ENCODE measurements at places on chromosomes 12 and 14.

GRCh38 chr14:35261774-35262173 lies 30.4 kb upstream of the PSMA6 start:
- DNase-seq = no peak

DNA sequence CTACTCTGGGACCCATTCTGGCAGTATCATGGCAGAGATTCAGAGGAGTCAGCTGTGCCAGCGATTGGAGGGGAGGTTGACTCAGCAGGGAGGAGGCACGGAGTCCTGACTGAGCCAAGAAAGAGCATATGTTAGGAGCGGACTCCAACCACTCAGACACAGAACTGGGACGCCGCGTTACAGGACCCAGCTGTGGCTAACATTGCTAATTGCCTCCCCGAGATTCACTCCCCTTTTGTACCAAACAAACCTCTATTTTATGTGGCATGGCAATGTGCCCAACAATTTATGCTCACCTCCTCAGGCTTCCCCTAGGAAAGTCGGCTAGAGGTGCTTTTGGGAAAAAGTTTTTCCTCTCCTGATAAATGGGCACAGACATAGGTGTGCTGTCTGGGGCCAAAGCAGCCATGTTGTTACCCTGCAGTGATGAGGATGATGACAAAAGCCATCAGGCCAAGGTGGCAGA lies 15.2 kb upstream of the CLIP1 start:
- DNase-seq = no peak

DNA sequence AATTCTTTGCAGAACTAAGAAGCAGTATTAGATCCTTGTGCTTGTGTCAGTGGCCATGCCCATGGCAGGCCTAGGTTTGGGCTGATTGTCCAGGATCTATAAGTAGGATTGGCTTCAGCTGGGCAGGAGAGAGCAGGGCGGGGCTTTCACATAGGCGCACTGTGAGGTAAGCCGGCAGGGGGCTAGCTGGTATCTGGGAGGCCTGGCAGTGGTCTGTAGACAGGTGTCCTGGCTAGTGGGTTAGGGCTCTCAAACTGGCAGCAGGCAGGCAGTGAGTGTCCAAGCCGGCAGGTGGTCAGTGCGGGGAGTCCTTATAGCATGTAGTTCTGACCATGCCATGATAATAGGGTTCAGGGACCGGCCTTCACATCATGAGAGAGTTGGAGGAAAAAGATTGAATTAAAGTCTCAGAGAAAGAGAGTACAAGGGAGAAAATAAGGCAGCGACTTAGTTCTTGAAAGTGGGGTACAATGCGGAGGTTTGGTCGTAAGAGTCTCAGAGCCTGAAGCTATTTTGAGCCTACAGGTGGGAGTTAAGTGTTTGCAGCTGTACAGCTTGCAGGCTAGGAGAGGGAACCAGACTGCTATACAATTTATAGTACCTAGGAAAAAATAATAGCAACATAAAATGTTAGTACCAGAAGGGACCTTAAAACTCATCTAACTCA lies 137.4 kb downstream of the TPH2 start:
- no peak for DNase-seq

DNA sequence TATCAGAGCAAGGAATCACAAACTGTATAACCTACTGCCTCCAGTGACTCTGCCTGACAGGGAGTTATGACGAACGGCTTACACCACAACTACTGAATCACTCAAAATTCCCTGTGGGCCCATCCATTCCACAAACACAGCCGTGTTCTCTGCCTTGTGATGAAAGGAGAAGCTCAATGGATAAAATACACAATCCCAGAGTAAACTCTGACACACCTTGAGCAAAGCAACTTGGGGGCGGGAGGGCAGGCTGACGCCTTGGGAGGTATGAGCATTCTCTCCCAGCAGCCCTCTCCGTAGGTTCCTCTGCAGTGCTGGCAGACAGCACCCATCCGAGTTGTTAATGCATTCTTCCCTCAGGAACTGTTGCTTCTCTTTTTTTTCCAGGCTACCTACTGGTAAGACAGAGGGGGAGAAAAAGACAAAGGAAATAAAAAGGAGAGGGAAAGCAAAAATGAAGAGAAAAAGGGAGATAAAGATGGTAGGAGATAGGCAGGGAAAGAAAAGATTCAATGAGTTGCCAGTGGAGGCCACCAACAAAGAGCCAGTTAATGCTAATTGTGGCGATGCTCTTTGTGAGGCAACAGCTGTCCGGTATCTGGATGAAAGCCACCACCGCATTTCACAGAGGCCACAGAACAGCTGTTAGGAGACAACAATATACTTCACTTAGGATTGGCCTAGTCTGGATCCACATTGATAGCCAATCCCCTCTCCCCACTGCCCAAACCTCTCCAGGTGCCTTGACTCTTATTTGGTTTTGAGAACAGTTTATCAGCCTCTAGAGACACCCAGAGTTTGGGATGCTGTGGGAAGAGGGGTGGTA lies 4.7 kb upstream of the DIO2 start:
- no peak for DNase-seq

DNA sequence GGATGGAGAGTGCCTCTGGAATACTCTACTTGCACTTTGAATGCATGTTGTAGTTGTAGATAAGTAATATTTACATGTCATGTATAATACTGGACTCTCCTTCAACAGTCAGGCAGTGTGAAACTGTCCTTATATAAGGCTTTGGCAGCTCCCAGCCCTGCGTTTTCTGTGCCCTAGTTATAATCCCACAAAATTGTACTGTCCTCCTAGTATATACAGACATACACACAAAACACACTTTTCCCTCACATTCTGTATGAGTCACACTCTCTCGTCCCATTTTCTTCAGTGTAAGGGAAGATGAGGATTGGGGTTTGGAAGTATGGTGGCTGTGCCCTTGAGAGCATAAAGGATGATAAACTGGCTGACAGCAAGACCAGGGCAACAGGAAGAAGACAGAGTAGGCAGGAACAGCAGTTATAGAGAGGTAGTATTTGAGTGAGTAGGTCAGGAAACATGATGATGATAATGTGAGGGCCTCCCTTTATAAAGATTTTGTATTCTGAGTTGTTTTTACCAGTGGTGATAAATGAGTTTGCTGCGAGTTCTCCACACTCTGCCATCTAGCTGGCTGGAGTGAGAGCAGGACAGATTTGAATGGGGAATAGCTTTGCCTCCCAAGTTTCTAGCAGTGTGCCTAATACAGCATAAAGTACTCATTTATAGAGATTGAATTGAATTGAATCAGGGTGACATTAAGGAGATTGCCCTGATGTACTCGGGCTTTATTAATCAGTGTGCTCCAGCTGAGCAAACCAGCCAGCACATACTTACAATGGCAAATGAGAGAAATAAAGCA lies 5.0 kb downstream of the CREBL2 start:
- no peak for DNase-seq

GRCh38 chr14:65476273-65476941 lies 63.9 kb downstream of the FUT8 start:
- no peak for DNase-seq

DNA sequence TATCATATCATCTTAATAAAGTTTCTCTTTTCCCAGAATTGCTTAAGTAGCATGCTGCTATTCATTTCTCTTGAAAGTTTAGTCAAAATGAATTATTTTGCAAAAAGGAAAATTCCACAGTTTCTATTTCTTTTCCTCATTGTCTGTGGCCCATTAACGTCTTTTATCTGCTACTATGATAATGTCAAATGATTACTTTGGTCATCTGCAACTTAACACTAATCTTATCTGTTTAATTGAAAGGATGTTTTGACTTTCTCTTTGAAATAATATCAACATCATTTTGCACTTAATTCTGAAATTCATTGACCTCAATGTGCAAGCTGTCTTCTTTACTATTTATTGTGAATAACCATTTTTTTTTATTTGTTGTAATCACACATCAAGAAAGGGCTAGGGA lies 146.5 kb upstream of the SLCO1C1 start:
- DNase-seq = no peak

GRCh38 chr12:1246637-1247036 lies 255.6 kb downstream of the ERC1 start:
- no peak for DNase-seq

- DNase-seq = no peak
Observed at GRCh38 chr12:86261578-86261977, 5.4 kb upstream of the MGAT4C start.

DNA sequence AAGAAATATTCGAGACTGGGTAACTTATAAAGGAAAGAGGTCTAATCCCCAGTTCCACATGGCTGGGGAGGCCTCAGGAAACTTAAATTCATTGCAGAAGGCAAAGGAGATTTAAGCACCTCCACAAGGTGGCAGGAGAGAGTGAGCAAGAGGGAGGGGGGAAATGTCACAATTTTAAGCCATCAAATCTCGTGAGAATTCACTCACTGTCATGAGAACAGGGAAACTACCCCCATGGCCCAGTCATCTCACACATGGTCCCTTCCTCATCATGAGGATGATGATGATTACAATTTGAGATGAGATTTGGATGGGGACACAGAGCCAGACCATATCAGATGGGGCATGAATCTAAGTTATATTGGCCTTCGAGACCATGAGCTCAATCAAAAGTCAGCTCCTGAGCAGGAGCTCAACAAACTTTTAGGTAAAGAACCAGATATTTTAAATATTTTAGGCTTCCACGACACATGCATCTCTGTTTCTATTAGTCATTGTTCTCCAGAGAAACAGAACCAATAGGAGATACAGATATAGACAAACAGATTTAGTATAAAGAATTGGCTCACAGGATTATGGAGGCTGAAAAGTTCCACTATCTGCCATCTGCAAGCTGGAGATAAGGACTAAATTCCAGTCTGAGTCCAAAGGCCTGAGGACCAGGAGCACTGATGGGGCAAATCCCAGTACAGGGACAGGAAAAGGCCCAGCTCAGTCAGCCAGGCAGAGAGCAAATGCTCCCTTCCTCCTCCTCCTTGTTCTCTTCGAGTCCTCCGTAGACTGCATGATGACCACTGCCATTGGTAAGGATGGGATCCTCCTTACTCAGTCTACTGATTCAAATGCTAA lies 24.9 kb downstream of the DGLUCY start:
- no peak for DNase-seq

- no peak for DNase-seq
Observed at GRCh38 chr14:36975834-36976233, 196.6 kb downstream of the SLC25A21 start.

DNA sequence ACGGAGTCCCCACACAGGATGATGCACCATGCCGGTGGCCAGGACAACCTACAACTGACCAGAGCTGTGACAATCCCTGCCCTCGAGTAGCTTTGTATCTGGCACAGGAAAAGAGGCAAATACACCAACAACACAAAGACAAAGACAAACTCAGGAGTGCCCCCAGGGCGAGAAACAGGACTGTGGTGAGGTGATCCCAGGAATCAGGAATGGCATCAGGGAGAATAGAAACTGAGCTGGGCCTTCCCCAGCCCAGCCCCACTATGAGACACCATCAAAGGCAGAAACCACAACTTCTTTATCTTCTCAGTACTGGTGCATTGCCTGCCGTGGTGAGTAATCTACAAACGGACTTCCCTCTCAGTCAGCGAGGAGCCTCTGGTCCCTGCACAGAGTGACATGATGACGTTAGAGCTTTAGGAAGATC lies 157.7 kb downstream of the TTC7B start:
- no peak for DNase-seq

- no peak for DNase-seq
Observed at GRCh38 chr12:69269736-69270135, 30.4 kb downstream of the CPSF6 start.

DNA sequence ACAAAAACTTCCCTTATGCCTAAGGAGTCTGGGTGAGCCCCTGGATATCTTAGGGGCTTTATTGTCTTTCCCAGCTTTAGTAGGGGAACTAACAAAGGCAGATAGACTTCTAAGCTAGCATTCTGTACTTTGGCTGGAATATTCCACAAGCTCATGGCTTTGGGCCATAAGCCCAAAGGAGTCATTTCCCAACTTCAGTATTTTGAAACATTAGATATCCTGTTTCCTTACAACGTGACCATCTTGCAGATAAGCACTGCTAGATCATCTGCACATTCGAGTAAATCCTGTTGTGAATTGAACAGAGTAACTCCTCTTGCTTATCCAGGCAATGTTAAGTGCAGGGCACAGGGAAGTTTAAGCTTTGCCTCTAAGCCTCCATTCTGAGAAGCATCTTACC lies 70.6 kb upstream of the ACTN1 start:
- DNase-seq = no peak

DNA sequence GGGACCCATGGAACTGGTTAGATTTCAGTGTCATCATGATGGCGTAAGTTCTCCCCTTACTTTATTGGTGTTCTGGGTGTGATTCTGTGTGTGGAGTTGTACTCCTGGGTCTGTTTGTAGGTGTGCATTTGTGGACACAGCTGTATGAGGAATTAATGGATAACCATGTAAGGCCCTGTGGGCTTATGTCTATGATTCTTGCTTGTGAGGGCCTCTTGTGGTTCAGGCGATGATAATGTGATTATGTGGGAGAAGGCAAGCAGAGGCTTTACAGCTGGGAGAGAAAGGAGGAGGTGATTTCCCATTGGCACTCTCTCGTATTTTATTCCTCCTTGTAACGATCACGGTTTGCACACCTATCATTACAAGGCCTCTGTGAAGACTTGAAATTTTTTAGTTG lies 96.1 kb downstream of the SCN8A start:
- DNase-seq = no peak

GRCh38 chr14:60646226-60646818 lies 3.0 kb downstream of the SIX1 start:
- no peak for DNase-seq

DNA sequence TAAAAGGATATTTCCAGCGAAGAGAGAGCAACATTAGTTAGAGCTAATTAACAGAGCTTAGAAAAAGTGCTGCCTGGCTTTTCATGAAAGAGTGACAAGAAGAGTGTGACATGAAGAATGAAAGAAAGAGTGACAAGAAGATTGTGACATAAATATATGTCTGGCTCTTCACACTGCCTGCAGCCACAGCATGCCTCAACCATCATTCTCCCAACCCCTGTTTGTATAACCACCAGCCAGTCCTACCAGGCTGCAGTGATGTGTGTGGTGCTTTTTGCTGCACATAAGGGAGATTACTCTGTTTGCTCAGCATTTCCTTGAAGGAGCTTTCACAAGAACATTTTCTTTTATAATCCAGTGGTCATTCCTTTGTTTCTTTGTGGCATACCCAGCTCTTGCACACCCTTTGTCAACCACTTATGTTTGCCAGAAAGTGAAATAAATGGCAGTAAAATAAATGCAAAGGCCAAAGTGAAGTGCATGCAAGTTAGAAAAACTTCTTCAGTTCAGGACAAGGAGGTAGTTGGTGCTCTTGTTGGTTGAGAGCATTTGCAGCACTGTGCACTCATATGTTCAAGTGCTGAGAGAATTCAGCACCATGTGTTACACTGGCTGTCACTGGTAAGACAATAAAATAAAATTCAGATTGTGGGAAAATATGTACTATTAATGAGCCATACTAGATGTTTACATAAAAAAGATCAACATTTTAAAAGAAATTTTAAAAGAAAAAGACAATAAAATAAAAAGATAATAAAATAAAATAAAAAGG lies 50.6 kb downstream of the KIF21A start:
- no peak for DNase-seq
